Dermis microvascular lymphatic vessel endothelial cell (primary cell): ENCODE measurements at places on chromosomes 6 and 20.

DNA sequence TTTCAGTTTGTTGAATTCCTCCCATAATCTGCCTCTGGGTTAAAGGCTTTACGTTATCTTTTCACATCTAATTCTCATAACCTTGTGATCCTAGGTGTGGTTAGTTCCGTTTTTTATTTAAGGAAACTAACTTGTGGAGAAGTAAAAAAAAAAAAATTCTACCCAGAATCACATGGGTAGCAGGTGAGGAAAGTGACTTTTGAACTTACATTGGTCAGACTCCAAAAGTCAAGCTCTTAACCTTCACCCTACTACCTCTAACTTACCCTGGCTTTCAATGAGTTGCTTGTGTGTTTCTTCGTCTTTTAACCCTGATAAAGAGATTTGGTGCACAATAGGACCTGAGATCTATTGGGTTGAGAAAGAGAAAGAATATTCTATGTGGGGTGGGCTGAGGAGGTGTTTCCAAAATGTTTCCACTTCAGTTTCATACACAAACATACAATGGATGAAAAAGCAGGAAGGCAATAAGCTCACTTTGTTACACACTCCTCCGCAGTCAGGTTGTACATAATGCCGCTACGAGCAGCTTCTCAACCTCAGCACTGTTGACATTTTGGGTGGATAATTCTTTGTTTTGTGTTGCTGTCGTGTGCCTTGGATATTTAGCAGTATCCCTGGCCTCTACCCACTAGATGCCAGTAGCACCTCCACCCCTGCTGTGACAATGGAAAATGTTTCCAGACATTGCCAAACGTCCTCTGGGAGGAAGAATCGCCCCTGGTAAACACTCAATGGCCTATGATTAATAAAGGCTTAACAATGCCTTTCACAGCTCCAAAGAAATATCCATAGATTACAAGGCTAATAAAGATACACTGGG, 193.0 kb upstream of the ZNF217 start:
- DNase-seq, result peak; percentile 55

DNA sequence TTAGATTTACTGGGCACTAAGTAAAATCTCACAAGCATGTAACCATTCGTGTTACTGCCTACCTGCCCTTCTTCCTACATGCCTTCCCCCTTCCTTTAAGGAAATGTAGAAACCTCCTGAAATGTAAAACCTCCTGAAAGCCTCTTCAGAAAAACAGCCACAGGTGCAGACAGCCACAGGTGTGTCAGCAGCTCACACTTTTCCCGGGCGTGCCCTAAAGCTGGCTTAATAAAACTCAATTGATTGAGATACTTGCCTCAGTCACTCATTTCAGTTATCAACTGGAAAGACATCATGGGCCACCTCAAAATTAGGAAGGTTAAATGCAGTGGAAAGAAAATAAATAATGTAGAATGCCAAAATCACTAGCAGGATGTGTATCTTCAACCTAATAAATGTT, 23.1 kb upstream of the PBOV1 start:
- no peak for DNase-seq

DNA sequence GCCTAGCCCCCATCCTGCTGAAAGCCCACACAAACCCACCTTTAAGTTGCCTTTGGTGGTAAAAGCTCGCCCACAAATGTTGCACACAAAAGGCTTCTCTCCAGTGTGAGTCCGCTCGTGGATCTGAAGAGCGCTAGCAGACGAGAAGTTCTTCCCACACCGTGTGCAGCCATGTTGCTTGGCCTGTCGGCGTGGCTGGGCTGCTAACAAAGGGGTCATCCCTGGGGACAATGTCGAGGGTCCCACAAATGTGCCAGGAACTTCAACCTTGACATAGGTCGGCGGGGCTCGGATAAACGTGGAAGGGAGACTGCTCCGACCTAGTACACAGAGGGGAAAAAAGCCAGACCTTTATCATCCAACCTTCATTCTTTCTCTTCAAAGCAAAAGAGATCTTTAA, 13.5 kb downstream of the SALL4 start:
- DNase-seq, result no peak

GRCh38 chr6:90887764-90888163, 300.9 kb upstream of the MAP3K7 start:
- DNase-seq, result no peak

DNA sequence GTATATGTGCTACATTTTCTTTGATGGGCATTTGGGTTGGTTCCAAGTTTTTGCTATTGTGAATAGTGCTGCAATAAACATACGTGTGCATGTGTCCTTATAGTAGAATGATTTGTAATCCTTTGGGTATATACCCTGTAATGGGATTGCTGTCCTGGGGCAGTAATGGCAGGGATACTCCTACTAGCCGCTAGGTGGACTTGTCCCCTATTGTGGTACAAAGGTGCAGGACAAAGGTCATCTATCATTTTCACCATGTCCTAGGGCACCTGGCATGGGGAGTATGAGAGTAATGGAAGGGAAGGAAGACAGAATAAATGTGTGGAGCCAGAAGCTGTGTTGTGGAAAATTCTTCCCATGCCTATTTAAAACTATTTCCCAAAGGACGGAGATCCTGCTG, 174.6 kb downstream of the CLIC5 start:
- DNase-seq, result no peak
